ENCODE measurements at places on chromosomes 6 and 20.
A peak's percentile ranks its signal among the peaks of the same experiment; 100 is the strongest.

GRCh38 chr6:109740787-109741186 is 49.7 kb downstream of the FIG4 start:
- DNase-seq, result no peak

- DNase-seq, result peak; percentile 66
Measured at GRCh38 chr20:59933849-59934585, 580 bp upstream of the SYCP2 start.

GRCh38 chr20:19808498-19808897 is 50.4 kb downstream of the RIN2 start:
- no peak for DNase-seq

GRCh38 chr6:164066335-164066734 is 651.8 kb downstream of the QKI start:
- no peak for DNase-seq

DNA sequence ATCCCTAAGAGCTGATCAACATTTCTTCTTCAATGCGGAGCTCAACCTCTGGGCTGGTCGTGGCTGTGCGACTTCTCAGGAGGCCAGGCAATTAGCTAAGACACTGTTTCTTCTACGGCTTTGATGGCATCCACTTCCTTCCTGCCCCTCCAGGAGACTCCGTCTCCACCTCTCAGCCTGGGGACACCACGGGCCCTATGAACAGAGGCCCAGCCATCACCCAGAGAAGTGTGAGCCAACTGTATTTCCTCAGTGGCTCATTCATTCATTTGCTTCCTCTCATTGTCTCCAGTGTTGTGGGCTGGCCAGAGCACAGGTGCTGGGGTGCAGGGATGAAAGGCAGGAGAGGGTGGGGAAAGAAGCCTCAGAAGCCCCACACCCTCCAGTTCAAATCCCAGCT is 51.8 kb upstream of the APCDD1L start:
- no peak for DNase-seq

- DNase-seq, result no peak
Measured at GRCh38 chr6:119544325-119545175, 195.0 kb upstream of the MAN1A1 start.

DNA sequence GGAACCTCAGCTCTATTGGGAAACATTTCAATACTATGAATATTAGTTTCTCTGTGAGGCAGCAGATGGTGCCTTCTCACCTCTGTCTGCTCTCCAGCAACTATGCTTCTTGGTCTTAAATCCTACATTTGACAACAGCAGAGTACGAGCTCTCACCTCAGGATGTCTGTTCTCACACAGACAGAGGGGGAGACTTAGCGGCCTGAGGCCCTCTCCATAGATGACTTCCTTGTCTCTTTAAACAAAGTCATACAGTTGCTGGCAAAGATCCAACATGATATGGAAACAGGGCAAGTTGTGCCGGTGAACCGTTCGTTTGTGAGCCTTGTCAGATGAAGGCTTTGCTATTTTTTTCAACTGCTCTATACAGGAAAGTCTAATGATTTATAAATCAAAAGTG is 43.7 kb upstream of the GABRR1 start:
- no peak for DNase-seq

- no peak for DNase-seq
Measured at GRCh38 chr6:34917626-34918285, 28.7 kb downstream of the ANKS1A start.
